Stimulated activated CD4-positive, alpha-beta T cell treated with anti-CD3 and anti-CD28 coated beads, Interleukin-12 subunit alpha, Interleukin-12 subunit beta, amount 100 ng/mL, for 4 hours (primary cell): ENCODE measurements at places on chromosomes 5 and 9.

DNA sequence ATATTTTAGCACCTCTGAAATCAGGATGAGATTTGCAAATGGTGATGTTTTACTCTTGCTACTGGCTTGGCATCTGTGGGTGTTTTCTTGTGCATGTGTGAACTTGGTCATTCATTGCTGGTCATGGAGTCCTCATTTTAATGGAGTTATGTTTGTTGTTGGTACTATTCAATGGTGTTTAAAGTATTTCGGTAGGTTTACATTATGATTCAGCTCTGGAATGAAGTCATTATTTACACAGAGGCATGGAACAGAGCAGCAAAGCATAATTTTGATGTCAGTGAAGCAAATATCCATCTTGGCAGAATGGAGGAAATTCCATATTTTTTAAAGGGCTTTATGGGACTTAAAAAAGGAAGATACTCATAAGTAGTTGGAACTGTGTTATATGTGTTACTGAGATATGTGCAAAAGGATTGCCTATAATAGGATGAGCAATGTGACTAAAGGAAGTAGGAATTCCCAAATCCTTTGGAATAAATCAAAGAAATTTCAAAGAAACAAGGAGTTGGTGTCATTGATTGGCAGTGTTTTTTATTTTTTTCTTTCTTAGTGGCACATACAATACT, 147.4 kb downstream of the ACTBL2 start:
- DNase-seq = no peak

GRCh38 chr5:53089481-53089991, 20.0 kb downstream of the MOCS2 start:
- no peak for DNase-seq

DNA sequence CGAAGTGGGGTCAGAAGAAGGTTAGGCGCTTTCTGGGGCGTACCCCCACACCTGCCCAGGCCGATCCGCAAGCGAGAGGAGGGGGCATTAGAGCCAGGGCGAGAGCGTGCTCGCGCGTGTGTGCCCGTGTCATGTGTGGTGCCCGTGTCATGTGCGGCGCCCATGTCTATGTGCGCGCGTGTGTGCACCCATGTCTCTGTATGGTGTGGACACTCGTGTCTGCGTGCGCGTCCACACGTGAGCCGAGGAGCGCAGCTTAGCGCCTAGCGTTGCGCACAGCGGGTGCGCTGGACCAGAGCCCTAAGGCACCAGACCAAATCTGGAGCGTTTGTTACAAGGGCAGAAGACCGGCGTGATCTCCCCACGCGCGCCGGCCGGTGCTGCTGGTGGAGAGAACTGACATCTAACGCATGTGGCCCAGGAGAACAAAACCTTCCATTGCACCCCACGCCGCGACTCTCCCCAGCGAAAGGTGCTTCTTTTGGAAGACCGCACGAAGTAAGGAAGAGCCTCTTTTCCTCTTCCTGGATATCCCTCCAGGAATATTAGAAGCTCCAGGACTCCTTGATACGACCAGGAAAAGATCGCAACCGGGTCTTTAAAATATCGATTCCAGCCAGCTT, 644 bp downstream of the NIM1K start:
- peak; percentile 19 for DNase-seq

DNA sequence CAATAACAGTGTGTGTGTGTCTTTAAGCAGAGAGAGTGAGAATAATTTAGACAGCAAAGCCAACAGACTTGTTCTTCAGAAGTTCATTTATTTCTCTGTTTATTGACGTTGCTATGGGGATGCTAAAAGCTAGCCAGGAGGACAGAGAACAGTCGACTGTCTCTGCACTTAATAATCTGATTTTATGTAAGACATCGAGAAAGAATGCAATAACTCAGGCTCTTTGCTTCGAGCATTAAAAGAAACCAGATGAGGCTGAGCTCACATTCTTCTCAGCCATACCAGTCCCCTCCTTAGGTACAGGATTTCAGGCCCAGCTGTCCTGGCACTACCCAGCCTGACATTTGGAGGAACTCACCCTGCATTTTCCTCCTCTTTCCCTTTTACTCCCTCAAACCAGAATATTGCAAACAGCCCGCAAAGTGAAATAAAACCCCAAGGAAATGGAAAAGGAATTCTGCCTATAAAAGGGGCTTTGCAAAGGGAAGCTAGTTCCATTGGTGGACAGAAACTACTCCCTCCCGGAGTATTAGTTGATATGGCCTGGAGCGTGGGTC, 44.5 kb upstream of the DPYSL3 start:
- no peak for DNase-seq

- DNase-seq = no peak
Measured at GRCh38 chr9:34958411-34958982, 412 bp downstream of the PHF24 start.

GRCh38 chr5:138605254-138605972, 30.2 kb upstream of the HSPA9 start:
- no peak for DNase-seq

DNA sequence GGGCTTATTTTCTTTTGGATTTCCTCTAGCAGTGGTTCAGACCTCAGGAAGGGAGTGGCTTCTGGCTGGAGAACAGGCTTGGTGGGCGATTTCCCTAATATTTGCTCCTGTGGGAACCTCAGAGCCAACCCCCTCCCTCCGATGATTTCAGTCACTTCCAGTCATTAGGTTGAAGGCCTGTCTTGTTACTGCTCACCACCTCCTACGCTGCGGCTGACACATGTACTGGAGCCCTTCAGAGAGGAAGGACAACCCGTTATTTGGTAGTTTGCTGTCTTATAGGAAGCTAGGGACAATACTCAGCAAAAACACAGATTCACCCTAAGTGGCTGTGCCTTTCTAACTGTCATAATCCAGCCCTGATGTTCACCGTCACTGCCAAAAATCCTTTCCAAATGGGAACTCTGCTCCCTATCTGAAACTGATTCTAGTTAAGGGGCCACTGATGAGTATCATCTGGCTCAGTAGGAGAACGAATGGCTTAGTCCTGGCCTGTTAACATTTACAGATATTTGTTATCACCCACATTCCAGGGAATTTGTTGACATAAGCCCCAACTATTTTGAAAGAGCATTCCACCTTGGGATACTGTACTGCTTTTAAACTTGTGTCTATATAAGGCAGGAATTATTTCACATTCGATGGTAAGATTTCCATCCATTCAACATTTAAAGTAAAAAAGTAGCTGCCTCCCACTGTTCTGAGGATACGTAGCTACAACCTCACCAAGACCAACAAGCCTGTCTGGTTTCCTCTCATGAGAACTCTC, 29.3 kb upstream of the ANKH start:
- DNase-seq = no peak
